ENCODE measurements at places on chromosomes 13 and 19.

- no peak for DNase-seq
These were observed 5.4 kb downstream of the CEACAM3 start for GRCh38 chr19:41801792-41802211.

- no peak for DNase-seq
These were observed 9.3 kb downstream of the PLEKHA4 start for GRCh38 chr19:48858984-48859710.

GRCh38 chr19:46021531-46022041 is 1.3 kb downstream of the PGLYRP1 start:
- DNase-seq: no peak

DNA sequence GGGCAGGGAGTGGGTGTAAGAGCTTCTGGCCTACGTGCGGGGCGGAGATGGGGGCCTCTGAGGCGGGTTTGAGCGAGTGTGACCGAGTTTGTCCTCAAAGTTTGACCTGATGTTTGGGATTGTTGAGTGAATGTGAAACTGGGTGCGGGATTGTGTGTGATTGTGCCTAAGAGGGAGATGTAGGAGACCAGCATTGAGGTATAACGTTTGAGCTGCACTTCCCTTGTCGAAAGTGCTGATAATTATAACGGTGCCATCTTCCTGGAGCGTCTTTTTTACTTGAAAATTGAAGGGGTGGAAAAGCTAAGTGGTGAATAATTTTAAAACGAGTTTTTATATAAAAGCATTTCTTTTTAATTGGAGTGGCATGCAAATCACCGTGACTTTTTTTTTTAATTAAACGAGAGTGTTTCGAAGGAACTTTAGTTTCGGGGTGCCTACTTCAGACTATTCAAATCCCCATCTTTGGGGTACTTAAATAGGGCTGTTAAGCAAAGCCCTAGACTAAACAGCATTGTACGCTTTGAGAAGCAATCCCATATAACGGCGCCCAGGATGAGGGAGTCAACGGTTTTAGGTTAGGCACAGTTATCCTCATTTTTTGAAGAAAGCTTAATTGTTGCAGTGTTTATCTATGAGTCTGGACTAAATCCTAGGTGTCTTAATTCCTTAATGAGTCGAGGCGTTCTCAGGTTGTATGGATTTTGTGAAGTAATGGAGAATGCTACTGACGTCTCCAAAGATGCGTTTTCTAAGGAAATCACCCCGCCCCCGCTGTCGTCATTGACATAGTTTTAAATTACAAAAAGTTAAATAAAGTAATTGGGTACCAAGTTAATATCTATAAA is 594 bp downstream of the ZNF146 start:
- DNase-seq: peak; percentile 34

- peak; percentile 97 for DNase-seq
These were observed at the start of gene ZNF90 for GRCh38 chr19:20077791-20078463. ZNF90 (plus strand) TSS chr19:20078000; CDS start chr19:20078133, 133 bp downstream.

GRCh38 chr19:31329819-31330218 is 19.4 kb downstream of the TSHZ3 start:
- DNase-seq: no peak

GRCh38 chr13:90414691-90415596 is 932.5 kb upstream of the MIR17HG start:
- DNase-seq: peak; percentile 77

DNA sequence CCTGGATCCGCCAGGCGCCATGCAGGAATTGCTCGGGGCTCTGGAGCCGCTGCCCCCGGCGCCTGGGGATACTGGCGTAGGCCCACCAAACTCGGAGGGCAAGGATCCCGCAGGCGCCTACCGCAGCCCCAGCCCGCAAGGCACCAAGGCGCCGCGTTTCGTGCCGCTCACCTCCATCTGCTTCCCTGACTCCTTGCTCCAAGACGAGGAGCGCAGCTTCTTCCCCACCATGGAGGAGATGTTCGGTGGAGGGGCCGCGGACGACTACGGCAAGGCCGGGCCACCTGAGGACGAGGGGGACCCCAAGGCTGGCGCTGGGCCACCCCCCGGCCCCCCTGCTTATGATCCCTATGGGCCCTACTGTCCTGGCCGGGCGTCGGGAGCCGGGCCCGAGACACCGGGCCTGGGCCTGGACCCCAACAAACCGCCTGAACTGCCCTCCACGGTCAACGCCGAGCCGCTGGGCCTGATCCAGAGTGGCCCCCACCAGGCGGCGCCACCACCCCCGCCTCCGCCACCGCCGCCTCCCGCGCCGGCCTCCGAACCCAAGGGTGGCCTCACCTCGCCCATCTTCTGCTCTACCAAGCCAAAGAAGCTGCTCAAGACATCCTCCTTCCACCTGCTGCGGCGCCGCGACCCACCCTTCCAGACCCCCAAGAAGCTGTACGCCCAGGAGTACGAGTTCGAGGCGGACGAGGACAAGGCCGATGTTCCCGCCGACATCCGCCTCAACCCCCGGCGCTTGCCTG is 6.1 kb downstream of the PRR12 start:
- no peak for DNase-seq

DNA sequence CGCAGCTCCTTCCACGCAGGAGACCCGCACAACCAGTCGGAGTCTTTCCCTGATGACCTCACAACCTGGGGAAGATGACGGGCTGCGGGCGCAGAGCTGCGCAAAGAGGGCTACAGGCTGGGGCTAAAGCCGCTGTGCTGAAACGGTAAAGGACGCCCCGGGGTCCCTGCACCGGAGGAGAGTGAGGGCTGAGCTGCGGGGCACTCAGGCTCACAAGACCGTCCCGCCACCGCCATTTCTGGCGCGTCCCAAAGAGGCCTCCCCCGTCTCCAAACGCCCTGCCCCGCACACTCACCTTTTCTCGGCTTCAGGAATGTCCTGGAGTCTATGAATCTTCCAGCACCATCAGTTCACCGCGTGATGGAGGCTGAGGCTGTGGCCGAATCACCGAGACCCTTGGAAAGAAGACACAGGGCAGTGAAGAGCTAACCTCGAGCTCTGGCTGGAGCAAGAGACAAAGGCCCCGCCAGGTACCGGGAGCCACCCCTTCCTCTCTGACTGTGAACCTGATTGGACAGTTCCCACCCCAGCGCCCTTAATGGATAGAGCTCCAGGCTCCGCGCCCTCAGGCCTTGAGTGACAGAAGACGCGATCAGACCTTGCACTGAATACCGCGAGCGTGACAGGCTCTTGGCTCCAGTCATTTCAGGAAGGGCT is 41.8 kb upstream of the ZNF429 start:
- DNase-seq: peak; percentile 5

DNA sequence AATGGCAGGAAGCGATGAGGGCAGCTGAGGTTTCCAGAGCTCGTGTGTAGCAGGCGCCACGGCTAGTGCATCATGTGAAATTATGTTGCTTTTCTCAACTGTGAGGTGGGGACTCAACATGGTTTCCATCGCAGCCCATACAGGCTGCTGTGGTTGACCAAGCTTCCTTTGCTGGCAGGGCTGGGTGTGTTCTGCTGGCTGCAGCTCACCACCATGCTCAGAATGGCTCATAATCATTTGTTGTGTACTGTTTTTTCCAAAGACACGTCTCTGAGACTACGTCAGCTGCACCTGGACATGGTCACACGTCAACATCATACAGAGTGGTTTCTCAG is 16.1 kb upstream of the RASA3 start:
- DNase-seq: no peak

DNA sequence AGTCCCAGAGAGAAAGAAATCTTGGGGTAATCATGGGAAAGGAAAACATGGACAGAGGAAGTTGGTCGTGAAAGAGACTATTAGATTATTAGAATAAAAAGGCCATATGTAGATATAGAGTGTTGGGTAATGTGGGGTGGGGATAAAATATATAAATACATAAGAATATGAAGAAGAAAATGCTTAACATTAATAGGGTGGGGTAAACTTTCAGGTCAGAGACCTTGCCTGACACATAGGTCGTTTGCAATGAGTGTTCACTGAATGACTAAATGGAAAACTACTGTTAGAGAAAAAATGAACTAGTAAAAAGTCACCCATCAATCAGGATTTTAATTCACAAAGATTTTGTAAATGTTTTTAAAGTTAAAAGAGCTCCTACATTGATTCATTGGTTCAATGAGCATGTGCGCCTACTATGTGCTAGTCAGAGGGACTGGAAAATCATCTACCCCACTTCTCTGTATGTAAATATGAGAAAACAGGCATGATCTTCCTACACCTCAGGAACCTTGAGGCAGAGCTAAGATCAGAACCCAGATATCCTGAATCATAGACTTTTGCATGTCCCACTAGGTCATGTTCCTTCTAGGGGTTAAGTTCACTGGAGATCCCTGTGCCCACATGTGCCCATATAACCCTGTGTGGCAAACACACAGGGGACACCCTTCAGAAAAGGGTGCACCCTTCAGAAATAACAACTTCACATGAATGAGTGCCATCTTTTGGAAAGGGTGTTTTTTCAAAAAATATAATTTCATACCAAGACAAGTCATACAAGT is 24.6 kb upstream of the KLF12 start:
- DNase-seq: no peak

- no peak for DNase-seq
These were observed 13.7 kb upstream of the ZNF492 start for GRCh38 chr19:22620401-22620800.

- DNase-seq: no peak
These were observed 112.3 kb downstream of the AKAP11 start for GRCh38 chr13:42384265-42384664.

DNA sequence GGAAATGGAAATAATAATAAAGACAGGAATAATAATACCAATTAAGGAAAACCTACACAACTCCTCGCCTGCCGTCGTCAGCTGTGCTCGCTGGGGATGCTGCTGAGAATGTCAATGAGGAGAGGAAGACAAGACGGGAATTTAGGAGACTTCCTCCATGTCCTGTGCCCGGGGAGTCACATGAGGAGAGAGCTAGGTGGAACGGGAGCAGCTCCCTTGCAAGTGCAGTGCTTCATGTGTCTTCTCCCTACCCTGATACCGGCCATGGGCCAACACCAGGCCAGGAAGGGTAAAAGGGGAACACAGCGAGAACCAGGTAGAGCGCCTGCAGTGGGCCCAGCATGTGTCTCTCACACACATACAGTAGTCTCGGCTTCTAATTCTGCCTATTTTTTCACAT is 11.8 kb downstream of the DOCK9 start:
- DNase-seq: no peak

DNA sequence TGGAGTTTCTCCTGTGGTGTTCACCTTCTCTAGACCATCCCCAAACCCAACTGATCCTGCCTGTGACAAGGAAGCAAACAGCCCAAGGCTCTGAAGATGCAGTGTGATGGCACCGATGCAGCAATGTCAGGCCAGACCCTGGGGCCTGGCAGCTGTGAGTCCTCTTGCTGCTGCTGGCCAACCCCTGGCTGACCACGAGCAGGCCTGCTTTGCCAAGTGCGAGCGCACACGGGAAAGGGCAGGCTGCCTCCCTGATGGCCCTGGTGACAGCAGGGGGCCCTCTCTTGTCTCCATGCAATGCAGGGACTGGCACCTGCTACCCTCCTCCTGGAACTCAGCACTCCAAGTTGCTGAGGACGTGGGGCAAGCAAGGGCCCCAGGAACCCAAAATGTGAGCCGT is 5.4 kb upstream of the VSTM2B start:
- DNase-seq: no peak

DNA sequence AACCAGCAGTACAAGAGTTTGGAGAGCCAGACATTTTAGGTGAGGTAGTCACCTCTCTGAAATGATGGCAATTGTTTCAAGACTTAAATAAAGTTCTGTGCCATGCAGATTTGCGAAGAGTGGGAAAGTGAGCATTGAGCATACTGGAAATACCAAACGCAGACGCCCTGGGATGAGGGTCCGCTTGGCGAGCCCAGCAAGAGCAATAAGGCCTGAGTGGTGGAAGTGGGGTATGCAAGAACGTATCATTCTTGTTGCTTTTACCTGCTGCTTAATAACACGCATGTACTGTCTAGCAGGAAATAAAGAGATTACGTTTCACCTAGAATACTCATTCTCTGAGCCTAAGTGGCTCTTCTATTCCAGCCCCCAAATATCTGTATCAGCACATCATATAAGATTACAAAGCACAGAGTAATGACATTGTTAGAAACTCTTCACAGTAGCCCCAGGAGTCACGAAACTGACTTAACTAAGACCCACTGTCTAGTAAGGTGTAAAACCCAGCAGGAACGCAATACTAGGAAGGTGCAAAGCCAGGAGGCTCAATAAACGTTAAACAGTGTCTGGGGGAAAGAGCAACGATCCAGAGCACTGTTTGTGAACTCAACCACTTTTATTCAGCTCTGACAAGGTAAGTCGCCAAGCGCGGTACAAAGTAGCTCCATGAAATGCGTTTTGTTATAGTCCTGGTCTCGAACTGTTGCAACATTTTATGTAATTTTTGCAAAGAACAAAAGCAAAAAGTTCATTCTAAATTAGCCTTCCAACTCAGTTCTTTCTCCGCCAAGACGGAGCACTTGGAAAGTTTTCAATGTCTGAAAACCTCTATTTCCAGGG is 1.2 kb downstream of the RCBTB2 start:
- DNase-seq: no peak

DNA sequence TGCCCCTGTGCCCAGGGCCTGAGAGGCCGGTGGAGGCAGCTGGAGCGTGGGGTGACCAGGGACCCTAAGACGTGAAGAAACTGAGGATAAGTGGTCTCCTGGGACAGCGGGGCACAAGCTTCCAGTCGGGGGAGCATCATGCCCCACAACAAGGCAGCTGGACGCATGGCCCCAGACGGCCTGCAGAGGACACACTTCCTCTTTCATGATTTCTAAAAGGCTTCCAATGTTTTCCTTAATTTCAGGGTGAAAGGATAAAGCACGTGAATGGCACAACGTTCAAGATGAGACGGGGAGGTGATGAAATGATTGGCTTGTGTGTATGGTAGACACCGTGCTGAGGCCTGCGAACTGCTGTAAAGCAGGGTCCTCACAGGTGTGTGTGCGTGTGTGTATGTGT is 20.2 kb upstream of the MYDGF start:
- no peak for DNase-seq

- no peak for DNase-seq
These were observed 14.1 kb upstream of the SPACA7 start for GRCh38 chr13:112362021-112362420.

- no peak for DNase-seq
These were observed 21.2 kb downstream of the SAFB start for GRCh38 chr19:5644037-5644436.

DNA sequence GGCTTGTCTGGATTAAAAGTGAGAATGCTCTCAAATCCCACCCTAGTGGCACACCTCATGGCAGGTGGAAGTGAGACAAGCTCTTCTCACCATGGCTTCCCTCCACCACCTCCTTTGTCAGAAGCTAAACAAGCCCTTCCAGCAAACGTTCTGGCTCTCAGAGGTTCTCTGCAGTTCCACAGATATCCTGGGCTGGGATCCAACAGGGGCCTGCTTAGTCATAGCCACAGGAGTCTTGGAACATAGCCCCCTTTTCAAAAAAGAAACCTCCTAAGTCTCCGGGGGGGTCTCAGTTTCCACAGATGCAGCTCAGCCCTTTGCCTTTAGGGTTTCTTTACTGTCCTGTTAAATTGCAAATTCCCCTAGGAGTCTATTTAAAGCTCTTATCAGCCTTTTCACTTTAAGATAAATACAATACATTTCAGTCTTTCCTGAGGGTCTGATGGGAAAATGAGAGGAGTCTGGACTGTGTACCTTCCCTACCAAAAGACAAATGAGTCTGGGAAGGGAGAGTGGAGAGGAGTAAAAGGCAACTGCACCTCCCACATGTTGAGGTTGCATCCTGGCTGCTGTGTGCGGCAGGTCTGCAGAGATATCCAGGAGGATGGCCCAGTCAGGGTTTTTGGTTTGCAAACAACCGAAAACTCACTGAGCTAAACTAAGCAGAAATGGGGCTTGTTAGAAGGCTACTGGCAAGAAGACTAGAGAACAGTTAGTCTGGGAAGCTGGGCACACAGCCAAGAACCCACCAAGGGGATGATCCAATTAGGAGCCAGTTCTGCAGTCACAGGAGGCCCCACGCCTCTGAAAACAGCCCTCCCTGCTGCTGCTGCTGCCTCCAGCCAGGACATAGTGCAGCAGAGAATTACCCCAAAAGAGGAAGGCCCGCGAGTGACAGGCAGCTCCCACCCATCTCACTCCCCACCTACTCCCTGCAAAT is 41.4 kb upstream of the SERP2 start:
- peak; percentile 96 for DNase-seq

All from fibroblast of skin of right biceps (primary cell).